ENCODE measurements at places on chromosomes 5 and 9.

DNA sequence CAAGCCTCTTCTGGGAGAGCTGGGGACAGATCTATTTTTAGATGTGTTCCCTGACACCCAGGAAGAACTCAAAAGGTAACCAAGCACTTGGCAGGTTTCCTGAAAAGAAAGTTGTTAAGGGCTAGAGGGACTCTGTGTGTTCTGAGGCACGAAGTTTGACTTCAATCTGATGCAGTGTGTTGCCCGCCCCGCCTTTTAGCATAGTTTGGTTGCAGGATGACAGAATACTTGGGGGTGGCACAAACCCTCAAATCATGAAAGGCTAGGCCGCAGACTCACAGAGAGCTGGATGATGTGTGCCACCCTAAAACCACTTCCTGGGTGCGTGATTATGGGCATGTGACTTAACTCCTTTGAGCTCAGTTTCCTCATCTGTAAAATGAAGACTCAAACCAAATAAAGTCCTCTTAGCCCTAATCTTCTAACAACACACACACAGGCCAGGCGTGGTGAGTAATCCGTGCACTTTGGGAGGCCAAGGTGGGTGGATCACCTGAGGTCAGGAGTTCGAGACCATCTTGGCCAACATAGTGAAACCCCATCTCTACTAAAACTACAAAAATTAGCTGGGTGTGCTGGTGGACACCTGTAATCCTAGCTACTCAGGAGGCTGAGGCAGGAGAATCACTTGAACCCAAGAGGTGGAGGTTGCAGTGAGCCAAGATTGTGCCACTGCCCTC is 12.8 kb upstream of the NDFIP1 start:
- DNase-seq, result peak; percentile 86

DNA sequence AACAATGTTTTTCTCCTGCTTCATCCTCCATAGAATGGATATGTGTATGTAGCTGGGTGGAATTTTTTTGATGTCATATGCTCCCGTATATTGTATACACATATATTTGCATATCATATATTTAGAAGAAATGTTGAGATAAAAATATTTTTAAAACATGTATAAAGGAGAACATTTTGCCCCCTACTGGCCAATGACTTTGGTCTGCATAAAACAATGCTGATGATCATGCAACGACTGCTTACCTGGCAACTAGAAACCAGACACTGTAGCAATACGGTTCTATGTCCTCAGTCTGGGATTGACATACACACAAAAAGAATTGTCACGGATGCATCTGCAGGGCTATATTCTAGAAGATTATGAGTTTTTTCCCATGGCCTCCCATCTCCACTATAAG is 503.6 kb downstream of the ELAVL2 start:
- no peak for DNase-seq

- DNase-seq, result no peak
Observed at GRCh38 chr9:113244556-113244955, 23.2 kb downstream of the SLC31A1 start.

DNA sequence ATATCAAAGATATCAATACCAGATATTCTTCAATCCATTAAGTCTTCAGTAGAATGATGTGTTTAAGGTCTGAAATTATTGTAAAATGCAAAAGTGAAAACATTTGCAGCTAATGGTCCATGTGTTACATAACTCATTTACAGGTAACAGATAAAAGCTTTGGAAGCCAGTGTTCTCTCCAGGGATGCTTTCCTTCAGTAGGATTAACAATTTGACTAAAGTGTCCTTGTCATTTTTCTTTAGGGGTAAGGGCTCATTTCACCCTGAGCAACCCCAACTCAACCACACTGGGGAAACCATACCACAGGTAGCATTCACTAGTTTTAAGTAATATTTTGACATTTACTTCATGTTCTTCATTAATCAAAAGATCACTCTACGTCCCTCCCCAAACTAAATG is 12.9 kb downstream of the HNRNPK start:
- DNase-seq, result no peak

- DNase-seq, result no peak
Observed at GRCh38 chr5:30572279-30572678, 621.2 kb upstream of the CDH6 start.

GRCh38 chr5:160747987-160748386 is 104.0 kb downstream of the ATP10B start:
- no peak for DNase-seq

- no peak for DNase-seq
Observed at GRCh38 chr5:150489360-150490295, 18.3 kb upstream of the NDST1 start.

DNA sequence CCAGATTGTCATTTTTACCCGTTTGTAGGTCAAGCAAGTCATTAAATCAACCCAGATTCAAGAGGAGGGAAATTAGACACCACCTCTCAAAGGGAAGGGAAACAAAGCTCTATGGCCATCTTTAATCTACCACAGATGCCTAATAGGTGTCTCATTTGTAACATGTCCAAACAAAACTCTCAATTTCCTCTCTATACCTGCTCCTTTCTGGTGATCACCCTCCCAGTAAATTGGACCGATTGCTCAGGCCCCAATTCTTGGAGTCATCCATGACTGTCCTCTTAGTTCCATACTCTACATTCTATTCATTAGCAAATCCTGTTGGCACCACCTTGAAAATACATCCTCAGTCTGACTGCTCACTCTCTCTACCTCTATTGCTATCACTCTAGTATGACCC is 22.1 kb upstream of the UGCG start:
- DNase-seq, result no peak

Measured in activated T-cell treated with anti-CD3 and anti-CD28 coated beads, Interleukin-2, amount 50 U/mL, for 48 hours (primary cell).